Parietal lobe (tissue), 2 donors: ENCODE measurements at places on chromosomes 3 and 15. TPM values are rescaled to one million over a fixed set of nuclear protein-coding genes. Genes with fewer than 3 reads are reported as not detected.

Gene ZNF501
- total RNA-seq, result 25.0 TPM

Gene ITIH1
- total RNA-seq, result not detected

Gene TMC3
- 0.31 TPM for total RNA-seq

Gene ALG1L2
- total RNA-seq, result not detected

Gene PARP15
- total RNA-seq, result under 0.01 TPM

Gene SAMD7
- not detected for total RNA-seq

Gene GMNC
- 0.63 TPM for total RNA-seq

Gene C2CD4B
- 1.6 TPM for total RNA-seq

Gene CD96
- total RNA-seq, result not detected

Gene IL5RA
- total RNA-seq, result 1.3 TPM

Gene NBEAL2
- total RNA-seq, result 16.9 TPM

Gene EEF1AKMT4
- 0.63 TPM for total RNA-seq

Gene ALDH1A2
- 1.9 TPM for total RNA-seq

Gene CA12
- 11.6 TPM for total RNA-seq

Gene SPATA16
- total RNA-seq, result not detected

Gene ATXN7
- total RNA-seq, result 31.9 TPM

Gene AADACL2
- not detected for total RNA-seq

Gene LINGO1
- 67.9 TPM for total RNA-seq

Gene ACAN
- total RNA-seq, result 0.31 TPM

Gene TMEM266
- total RNA-seq, result 3.8 TPM

Gene CP
- total RNA-seq, result 0.94 TPM

Gene ZNF620
- total RNA-seq, result 16.3 TPM

Gene PLA1A
- 0.31 TPM for total RNA-seq

Gene ADAMTSL3
- 40.4 TPM for total RNA-seq

Gene LOXL1
- 3.4 TPM for total RNA-seq

Gene RASGRP1
- 31.0 TPM for total RNA-seq

Gene FBXO40
- not detected for total RNA-seq
